ENCODE measurements at places on chromosomes 7 and 10.

GRCh38 chr10:90047243-90047729 is 345.9 kb downstream of the KIF20B start:
- DNase-seq, result peak; percentile 81

DNA sequence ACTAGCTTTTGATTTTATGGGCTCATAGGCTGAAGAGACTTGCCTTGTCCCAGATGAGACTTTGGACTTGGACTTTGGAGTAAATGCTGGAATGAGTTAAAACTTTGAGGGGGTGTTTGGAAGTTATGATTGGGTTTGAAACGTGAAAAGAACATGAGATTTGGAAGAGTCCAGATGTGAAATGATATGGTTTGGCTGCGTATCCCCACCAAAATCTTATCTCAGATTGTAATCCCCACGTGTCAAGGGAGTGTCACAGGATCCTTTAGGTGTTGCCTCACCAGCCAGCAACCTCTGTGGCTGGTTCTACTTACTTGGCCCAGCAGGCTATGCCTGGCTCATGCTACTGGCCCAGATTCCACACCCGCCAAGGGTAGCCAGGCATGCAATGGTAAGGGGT is 119.6 kb upstream of the NPY start:
- no peak for DNase-seq

DNA sequence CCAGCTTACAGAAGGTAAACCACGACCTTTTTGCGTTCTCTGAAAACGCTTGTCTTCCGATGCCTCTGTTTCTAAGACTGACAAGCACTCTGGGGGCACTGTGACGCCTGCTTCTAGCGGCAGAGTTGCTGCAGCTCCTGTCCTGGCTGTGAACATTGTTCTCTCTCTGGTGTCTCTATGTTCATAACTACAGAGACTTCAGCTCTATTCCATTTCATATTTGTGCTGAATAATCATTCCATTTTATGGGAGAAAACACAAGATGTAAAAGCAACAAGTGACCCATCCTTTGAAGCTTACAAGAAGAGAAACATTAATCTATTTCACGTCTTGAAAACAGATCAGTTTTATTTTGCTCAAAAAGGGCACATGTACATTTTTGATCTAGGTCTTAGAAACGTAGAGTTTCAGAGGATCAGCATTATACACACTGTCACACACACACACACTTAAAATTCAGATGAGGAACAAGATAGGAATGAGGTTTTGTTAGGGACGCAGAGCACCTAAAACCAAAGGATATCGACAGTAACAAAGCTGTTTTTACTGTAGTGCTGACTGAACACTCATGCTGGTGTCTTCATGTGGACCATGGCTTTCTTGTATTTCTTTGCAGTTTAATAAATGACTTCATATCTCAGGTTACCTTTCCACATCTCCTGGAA is 3.0 kb downstream of the IKZF1 start:
- DNase-seq, result peak; percentile 78

GRCh38 chr7:114212721-114213429 is 201.7 kb upstream of the FOXP2 start:
- no peak for DNase-seq

- DNase-seq, result peak; percentile 57
Observed at GRCh38 chr10:123614888-123615287, 51.3 kb upstream of the GPR26 start.

GRCh38 chr7:107043921-107044346 is 571 bp upstream of the PRKAR2B start:
- DNase-seq, result no peak

DNA sequence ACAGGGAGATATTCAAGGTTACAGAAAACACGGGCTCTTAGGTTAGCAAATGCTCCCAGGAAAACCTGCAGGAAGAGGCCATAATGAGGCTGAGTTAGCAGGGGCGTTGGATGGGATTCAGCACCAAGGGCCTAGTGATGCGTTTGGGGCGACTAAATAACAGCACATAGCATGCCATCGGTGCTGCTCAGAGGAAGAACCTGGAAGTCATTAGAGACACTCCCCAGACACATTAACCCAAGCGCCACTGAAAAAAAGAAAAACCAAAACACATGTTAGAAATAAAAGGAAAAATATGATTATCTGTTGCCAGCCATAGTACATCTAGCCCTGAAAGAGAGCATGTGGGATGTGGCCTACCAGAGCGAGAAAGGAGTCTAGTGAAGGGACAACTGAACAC is 28.8 kb upstream of the OPALIN start:
- DNase-seq, result no peak

GRCh38 chr10:50280049-50280841 is 28.9 kb upstream of the ASAH2 start:
- no peak for DNase-seq

Data from GM12865 (cell line).